ENCODE measurements at places on chromosomes 1 and 21.

DNA sequence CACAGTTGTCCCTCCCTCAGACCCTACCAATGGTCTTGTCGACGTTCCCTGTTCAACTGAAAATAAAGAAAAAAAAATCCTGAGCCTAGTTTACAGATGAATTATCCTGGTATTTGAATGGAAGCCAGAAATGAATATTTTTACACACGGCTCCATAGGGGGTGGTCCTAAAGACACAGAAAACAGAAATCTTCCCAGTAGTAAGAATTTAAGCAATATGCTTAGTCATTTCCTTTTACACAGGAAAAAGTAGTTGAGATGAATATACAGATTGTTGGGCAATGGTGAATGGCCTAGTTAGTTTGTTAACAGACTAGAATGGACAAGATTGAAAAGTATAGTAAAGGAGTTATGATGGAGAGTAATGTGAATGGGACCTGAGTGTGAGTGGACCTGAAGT, 67.4 kb downstream of the RGS18 start:
- DNase-seq: no peak

DNA sequence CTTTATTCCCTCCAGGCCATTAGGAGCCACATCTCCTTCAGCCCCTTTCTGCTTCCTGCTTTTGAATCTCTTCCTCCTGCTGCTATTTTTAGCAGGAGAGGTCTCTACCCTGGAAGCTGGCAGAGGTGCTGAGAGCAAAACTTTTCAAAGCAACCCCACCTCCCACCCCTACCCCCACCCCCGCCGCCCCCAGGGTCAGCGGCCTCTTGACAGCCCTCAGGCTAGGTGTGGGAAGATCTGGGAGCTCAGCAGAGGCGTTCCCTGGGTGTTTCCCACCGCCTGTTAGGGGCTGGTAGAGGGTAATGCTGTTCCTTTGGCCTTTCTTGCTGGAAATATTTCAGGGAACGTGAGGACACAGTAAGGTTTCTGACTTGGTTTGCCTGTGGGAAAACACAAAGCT, 112.5 kb upstream of the CACHD1 start:
- no peak for DNase-seq

- DNase-seq: no peak
Observed at GRCh38 chr1:68268896-68269483, 36.7 kb upstream of the WLS start.

DNA sequence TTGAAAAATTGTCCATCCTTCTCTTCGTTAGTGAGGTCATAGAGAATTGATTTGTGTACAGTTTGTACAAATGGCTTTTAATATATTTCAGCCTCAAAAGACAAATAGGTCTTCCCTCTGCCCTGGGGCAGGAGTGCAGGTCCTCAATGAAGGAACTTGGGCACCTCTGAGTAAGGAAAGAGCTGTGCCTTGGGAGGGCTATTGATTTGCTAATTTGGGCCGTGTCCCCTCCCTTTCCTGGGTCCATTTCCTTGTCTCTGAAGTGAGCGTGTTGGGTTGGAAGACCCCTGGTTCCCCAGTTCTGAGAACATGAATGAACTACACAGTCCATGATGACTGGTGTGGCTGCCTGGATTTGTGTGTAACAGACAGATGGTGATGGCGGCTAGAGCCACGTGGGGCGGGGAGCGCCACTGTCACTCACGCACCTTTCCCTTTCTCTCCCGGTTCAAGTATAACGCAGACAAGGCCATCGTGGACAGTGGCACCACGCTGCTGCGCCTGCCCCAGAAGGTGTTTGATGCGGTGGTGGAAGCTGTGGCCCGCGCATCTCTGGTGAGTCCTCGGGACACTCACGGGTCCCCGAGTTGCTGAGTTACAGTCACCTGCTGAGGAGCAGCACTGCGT, 71.0 kb upstream of the FAM3B start:
- DNase-seq: no peak

DNA sequence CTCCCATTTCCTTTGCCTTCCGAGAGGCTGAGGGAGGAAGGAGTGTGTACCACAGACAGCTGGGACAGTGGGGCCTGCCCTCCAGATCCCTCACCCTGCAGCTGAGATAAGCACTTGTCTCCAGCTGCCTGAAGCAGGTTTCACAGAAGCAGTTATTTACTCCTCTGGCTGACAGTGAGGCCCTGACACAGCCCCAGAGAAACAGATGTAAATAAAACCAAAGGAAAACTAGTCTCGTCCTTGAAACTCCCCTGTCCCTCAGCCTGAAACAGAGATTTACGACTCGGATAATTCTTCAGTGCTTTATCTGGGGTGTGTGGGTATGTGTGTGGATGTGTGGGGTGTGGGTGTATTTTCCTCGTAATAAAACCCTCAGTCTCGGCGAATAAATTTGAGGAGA, 181.1 kb downstream of the IGSF21 start:
- DNase-seq: no peak

- DNase-seq: no peak
Observed at GRCh38 chr1:216222288-216222687, 201.0 kb downstream of the USH2A start.

- no peak for DNase-seq
Observed at GRCh38 chr1:14745789-14746188, 147.3 kb downstream of the KAZN start.

DNA sequence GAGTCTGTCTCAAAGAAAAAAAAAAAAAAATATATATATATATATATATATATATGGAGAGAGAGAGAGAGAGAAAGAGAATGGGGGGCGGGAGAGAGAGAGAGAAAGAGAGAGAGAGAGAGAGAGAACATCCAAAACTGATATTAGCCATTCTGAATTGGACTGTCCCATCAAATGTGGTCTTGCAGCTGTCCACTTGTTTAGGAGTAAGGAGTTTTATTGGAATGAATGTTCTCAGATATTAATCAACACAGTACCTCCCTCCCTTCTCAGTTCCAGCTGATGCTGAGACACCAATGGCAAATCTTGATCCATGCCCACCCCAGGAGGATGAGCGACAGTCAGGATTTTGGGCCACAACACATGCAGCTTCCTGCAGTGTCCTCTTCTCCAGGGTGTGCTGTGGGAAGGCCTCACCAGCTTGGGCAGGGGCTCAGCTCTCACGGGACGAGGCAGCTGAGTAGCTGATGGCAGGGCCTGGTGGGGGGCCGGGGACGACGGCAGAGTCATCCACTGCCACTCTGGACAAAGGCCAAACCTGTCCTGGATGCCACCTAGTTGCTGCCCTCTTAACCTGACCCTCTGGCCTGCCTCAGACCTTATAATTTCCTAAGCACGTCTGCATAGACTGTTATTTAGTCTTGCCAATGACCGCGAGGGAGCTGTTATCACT, 9.3 kb upstream of the CLDN14 start:
- no peak for DNase-seq

DNA sequence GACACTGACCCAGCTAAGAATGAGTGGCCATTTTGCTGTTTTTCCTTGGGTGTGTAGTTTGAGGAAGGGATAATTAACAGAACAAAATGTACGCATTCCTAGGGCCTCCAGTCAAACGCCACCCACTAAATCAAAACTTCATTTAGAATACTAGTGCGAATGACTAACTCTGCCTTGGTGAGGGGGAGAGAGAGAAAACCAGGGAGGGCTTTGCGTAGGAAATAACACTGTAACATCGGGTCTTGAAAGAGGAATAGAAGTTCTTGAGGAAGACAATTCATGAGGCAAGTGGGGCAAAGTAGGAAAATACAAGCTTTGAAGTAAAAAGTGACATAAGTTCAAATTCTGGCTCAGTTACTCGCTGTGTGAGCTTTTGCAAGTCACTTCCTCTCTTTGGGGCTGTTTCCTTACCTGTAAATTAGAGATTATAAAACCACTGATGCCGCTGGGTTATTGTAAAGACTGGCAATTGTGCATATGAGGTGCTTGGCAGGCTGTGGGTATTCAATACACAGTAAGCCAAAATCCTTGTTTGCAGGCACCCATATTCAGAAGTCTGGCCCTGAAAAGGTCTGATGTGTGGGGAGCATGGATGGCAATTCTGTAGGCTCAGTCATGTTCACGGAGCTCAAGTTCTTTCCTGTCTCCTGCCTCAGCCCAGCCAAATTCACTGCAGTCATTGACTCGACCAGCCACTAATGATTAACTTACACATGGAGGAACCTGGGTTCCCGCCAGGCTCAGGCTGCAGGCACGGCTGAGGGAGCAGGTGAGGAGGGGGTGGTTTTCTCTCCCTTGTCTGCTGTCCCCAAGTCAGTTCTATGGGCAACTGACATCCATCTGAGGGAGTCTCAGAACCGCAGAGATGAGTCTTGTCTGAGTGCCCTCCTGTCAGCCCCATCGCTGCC, 140.3 kb upstream of the CSF3R start:
- no peak for DNase-seq

GRCh38 chr1:56787330-56787729, 31.9 kb downstream of the FYB2 start:
- DNase-seq: no peak

- no peak for DNase-seq
Observed at GRCh38 chr1:244002721-244003120, 48.4 kb upstream of the ZBTB18 start.

- DNase-seq: no peak
Observed at GRCh38 chr1:231354330-231355020, 16.4 kb downstream of the SPRTN start.

DNA sequence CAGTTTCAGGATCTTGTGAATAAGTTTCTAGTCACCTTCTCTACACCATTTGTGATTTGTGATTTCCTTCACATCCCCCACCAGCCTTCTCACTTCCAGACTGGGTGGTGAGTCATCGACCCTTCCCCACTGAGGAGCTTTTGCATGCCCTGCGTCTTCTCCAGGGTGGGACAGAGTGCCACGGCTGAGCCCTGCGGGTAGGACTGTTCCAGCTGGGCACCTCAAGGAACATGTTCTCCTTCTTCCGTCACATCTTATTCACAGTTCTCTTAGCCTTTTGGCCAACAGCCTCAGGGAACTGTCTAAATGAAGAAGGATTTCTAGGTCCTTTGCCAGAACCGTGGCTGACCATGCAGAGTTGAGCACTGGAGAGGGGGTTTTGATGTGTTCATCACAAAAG, 116.5 kb downstream of the TMEM53 start:
- DNase-seq: no peak

- DNase-seq: no peak
Observed at GRCh38 chr1:179984942-179985341, 30.3 kb downstream of the CEP350 start.

GRCh38 chr1:152052606-152053005, 15.8 kb upstream of the S100A11 start:
- peak; percentile 84 for DNase-seq

- DNase-seq: no peak
Observed at GRCh38 chr1:44801491-44802305, 1.5 kb downstream of the PLK3 start.

- DNase-seq: no peak
Observed at GRCh38 chr1:150576367-150576711, 3.1 kb downstream of the MCL1 start.

DNA sequence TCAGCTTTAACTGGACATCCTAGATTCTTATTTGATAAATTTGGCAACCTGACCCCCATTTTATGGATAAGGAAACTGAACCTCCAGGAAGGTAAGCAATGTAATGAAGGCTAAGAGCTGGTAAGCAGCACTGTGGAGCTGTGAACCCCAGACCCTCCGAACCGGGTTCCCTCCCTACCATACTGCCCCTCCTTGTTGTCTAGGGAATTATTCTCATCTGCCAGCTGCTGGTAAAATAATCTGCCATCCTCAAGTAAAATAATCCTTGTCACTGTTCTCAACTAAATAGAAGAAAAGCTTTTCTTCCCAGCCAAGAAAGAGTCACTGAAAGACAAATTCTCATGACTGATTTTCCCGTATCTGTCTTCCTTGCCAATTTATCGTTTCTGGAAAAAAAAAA, 55.8 kb upstream of the PRDX6 start:
- no peak for DNase-seq

GRCh38 chr1:41174170-41174569, 67.9 kb downstream of the SCMH1 start:
- no peak for DNase-seq

DNA sequence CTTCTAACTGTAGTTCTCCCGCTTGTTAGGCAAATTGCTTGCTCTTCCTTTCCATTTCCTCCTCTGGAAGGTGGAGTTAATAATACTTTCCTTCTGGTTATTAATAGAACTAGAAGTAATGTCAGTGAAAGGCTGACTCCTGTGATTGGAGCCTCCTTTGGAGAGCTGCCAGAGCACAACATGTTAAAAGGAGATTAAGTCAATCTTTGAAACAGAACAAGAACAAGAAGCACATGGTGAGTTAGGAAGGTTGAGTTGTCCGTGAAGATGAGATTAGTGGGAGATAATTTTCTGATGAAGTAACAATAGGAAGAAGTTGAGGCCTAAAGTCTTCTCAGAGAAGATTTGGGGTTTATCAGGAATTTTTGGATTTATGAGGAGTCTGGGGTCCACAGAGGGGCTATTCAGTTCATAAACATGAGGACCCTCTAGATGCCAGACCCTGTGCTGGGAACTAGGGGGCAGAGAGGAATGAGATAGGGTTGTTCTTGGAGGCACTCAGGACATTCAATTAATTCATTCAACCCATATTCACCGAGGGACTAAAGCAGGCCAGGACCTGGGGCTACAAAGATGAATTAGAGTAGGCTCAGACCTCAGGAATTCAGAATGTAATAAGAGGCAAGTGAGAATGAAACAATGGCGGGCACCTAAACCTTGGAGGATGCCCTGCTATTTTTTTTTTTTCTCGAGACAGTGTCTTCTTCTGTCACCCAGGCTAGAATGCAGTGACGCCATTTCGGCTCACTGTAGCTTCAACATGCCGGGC, 40.7 kb upstream of the DHCR24 start:
- DNase-seq: no peak

DNA sequence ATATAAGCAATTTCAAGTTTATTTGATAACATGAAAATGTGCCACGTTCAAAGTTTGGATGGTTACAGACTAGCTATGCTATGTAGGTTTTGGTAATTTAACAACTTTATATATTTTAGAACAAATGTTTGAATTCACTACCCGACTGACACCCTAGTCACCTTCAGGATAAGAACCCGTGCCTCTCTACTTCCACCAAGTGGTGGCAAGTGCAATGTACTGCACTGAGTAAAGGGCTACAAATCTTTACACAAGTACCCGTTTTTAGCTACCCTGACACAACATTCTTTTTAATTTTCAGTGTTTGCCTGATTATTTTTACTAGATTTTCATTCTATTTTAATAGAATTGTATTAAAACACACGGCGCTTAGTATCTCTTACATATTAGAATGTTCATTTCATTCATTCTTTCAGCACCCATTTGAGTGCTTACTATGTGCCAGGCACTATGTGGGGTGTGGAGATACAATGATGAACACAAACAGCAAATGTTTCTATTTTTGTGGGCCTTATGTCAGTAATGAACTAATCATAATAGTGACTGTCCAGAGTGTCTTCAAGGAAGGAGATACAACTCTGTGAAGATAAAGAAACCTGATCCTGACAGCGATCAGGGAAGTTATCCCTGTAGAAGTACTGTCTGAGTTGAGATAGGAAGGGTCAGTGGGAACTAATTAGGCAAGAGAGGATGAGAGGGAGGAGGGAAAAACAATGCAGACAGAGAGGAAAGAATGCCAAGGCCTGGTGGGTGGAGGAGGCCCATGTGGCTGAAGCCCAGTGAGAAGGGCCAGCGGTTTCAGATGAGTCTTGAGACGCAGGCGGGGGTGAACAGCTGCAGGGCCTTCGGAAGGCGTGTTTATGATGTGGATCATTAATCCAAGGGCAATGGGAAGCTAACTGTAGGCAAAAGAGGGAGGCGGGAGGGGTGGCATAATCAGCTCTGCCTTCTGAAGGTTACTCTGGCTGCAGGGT, 3.8 kb downstream of the LCA5L start:
- peak; percentile 8 for DNase-seq

- DNase-seq: no peak
Observed at GRCh38 chr1:54995835-54996234, 2.9 kb upstream of the BSND start.

GRCh38 chr21:28675331-28676041, 317.2 kb downstream of the LTN1 start:
- no peak for DNase-seq
